Esophagus squamous epithelium (tissue), 5 donors: ENCODE measurements at places on chromosomes 6 and 20.

DNA sequence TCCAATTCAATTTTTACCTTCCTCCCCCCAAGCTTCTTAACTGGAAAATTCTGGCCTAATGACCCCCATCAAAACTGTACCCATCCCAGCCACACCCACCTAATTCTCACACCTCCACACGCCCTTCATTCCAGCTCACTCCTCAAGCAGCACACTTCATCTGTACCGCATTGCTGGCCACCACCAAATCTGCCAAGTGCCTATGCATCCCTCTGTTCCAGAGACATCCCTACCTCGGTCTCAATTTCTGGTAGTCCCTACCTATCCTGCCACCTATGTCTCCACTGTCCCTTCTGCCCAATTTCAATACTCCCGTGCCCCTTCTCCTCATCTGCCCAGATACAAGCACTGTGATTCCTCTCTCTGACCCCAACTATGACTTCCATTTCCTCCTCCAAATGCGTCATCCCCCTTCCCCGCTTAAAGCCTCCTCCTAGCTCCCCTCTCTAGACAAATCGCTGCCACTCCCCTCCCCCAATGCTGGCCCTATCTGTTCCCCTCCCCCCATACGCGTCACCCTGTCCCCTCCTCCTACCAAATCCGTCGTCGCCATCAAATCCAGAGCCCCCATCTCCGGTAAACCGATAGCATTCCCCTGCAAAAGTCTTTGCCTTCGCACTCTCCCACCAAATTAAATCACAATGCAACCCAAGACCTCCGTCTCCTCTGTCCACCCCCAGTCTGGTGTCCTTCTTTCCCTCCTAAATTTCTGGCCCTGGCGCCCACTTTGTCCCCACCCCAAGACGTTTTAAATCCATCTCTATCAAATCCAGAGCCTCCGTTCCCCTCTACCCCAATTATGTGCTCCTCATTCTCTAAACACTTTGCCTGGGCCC lies 1.2 kb downstream of the MTCH1 start:
- peaks cover 6% of the 10 kb centered on the region for H3K36me3 ChIP-seq
- peaks cover 29% of the 10 kb centered on the region for H3K4me1 ChIP-seq
- peak overlapping the region; percentile 83 for H3K4me3 ChIP-seq
- H3K27me3 ChIP-seq, result no peaks in the 10 kb centered on the region

- H3K4me3 ChIP-seq, result no peak overlapping the region
- H3K27ac ChIP-seq, result no peak overlapping the region
- no peaks in the 10 kb centered on the region for H3K36me3 ChIP-seq
Measured at GRCh38 chr20:48771542-48771941, 56.3 kb downstream of the PREX1 start.

DNA sequence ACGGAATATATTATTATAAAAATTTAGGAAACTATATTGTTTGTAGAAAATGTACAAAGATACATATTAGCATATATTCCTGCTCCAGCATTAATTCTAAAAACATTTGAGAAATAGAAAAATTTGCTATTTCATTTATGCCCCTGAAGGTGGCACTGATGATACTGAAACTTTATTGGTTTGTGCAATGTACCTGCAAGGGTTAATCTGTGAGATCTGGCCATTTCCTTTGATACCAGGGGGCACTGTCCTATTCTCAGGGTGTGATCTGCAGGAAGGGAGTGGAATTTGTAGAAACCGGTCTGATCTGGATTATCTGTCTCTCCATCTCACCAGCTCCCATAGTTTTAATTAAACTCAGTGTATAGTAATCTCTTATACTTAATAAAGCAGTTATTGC lies 625.1 kb upstream of the IMPG1 start:
- H3K36me3 ChIP-seq, result no peaks in the 10 kb centered on the region
- no peaks in the 10 kb centered on the region for H3K4me1 ChIP-seq
- H3K27me3 ChIP-seq, result no peaks in the 10 kb centered on the region
- H3K27ac ChIP-seq, result no peak overlapping the region
- no peak overlapping the region for H3K4me3 ChIP-seq
- DNase-seq, result no peak

DNA sequence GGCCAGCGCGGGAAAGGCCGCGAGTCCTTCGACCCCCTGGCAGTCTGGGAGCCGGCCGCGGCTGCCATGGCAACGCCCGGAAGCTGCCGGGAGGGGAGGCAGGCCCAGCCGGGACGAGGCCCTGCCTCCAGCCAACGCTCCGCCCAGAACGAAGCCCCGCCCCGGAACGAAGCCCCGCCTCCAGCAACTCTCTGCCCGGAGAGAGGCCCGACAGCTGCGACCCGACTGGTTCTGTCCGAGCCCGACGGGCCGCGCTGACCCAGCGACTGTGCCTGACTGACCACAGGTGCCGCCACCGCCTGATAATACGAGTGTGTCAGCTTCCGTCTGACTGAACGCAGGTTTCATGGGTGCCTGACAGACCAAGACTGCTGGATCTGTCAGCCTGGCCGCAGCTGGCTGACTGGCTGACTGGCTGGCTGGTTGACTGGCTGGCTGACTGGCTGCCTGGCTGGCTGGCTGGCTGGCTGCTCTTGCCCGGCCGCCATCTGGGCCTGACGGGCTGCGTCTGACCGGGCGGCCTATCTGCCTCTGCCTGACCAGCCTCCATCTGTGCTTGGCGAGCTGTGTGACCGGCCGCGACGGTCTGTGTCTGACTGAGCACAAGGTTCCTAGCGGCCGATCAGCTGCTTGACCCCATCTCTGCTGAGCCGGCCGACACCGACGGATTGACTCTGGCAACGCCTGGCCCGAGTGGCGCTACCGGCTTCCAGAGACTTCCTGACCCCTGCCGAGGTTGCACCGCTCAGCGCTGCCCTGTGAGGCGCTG lies 89.7 kb upstream of the EPB41L1 start:
- peaks cover 14% of the 10 kb centered on the region for H3K4me1 ChIP-seq
- H3K4me3 ChIP-seq, result peak overlapping the region; percentile 60
- H3K36me3 ChIP-seq, result no peaks in the 10 kb centered on the region
- DNase-seq, result peak; percentile 44
- H3K27me3 ChIP-seq, result no peaks in the 10 kb centered on the region

DNA sequence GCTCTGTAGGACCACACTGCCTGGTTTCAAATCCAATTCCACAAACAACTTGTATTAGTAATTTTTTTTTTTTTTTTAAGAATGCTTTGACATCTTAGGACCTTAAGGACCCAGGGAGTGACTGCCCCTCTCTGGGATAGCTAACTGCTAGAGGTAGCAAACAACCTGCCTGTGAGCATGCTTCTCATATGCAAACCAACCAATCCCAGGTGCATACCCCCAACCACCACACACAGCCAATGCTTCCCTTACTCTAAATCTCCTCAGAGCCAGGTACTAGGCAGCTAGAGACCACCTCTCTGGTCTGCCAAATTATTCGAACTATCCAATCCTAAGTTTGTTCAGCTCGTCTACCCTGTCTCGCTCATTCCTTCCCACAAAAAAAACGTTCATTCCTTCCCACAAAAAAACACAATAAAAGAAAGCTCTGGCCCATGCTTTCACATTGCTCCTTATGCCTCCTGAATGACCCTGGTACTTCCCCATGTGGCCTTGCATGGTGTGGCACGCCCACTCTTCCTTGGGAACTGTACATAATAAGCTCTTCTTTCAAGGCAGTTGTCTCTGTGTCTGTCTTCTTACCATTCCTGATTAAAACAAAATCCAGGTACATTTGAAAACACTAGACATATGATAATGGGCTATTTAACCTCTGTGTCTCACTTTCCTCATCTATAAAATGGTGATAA lies 6.4 kb downstream of the SERAC1 start:
- DNase-seq, result no peak
- peaks cover 14% of the 10 kb centered on the region for H3K36me3 ChIP-seq
- H3K27ac ChIP-seq, result no peak overlapping the region
- H3K4me3 ChIP-seq, result no peak overlapping the region
